NCI-H2081 (cell line): ENCODE measurements at places on chromosomes 16 and 17.

DNA sequence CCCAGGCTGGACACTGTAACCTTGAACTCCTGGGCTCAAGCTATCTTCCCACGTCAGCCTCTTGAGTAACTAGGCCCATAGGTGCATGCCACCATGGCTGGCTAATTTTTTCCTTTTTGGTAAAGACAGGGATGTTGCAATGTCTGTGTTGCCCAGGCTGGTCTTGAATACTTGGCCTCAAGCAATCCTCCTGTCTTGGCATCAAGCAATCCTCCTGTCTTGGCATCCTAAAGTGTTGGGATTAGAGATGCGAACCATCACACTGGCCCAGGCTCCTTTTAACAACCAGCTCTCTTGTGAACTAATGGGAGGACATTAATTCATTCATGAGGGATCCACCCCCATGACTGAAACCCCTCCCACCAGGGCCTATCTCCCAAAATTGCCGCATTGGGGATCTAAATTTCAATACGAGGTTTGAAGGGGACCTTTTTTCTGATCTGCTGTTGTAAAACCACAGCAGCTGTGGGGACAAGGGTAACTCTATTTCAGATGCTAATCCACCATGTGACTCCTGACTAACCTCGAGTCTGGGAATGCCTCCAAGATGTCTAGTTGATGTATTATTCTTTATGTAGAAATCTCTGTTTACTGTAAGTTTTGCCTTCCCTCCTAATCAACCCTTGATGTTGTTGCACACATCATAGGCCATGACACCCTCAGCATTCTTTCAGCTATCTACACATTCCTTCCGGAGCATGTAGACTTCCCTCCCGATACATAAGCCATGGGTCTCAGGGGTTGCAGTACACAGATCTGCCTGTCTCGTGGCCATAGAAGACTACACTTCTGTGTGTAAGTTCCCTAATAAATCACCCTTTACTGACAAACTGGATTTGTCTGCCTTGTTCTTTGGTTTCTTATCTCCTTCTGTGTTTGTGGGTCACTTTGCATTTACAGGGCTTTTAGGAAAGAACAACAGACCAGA is 37.6 kb downstream of the RNF112 start:
- DNase-seq: no peak

DNA sequence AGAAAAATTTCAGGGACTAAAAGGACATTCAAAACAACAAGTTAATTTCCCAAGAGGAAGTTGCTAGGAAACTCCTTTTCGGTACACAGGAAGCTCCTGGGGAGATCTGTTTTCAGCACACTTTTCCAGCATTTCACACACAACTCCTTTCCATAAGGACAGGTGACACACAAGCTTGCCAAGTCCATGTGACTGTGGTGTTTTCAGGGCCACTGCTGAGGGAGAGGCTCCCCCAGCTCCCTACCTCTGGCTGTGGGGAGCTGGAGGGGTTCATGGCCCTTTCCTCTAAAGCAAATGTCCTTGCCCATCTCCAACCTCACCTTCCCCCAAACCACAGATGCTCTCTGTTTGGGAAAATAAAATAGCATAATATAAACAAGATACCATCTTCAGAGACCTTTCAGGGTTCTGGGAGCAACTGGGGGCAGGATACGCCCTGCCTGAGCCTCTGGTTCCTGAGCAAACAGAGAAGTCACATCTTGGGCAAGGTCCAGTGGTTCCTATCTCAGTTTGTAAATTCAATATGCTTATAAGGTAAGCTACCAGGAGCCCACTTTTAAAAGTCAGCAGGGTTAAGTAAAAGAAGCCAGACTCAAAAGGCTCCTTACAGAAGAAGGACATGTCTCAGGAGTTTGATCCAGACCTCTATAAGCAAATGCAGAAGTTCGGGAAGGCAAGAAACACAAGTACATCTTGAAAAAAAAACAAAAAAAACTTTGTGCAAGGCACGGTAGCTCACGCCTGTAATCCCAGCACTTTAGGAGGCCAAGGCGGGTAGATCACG is 3.0 kb downstream of the PDZD9 start:
- no peak for DNase-seq

- no peak for DNase-seq
Measured at GRCh38 chr17:45306623-45307022, 10.2 kb downstream of the MAP3K14 start.

- no peak for DNase-seq
Measured at GRCh38 chr17:82228842-82229697, at the start of gene SLC16A3. SLC16A3 (plus strand) TSS chr17:82229042; CDS start chr17:82236009, 6,967 bp downstream.

GRCh38 chr17:21285164-21286065 is 904 bp downstream of the MAP2K3 start:
- DNase-seq: no peak

DNA sequence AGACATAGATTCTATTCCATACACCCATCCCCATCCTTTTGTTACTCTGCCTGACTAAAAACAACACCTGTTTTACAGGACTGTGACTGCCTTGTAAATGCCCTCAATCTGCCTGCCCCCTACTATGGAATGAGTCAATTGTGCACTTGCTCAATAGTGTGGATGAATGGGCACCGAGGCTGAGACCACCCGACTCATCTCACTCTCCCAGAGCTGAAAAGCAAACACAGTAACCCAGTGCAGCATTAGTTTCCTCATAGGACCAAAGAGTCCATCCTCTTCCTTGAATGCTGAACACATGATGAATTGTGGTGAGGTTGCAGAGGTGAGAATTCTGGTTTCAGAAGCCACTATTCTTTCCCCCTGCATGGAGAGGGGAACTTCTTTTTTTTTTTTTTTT is 233.7 kb downstream of the ZFHX3 start:
- no peak for DNase-seq

- DNase-seq: peak; percentile 33
Measured at GRCh38 chr17:19762515-19762961, 14.4 kb upstream of the ALDH3A1 start.

DNA sequence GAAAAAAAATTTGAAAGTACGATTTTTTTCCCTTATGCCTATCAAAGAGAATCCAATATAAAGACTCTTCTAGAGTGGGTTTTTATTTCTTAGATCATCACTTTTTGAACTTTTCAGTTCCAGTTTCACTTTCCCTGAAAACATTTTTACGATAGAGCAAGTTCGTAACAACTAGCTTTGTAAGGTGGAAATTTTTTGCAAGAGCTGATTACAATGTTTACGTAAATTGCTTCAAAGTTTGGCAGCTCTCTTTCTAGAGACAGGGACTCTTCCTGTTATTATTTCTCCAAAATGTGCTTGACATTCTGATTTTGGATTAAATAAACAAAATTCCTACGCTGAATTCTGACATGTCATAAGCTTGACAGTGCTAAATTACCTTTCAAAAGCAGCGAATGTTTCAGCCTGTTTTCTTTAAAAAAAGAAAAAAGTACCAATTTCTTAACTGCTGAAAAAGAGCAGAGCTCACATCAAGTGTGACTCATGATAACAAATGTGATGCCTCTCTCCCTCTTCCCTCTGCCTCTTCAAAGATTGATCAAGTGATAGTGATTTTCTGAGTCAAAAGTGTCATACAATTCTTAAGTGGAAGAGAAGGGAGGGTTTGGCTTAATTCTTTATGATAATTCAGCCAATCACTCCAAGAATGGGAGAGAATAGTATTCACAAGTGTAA is 175.2 kb downstream of the KCNJ2 start:
- DNase-seq: no peak

DNA sequence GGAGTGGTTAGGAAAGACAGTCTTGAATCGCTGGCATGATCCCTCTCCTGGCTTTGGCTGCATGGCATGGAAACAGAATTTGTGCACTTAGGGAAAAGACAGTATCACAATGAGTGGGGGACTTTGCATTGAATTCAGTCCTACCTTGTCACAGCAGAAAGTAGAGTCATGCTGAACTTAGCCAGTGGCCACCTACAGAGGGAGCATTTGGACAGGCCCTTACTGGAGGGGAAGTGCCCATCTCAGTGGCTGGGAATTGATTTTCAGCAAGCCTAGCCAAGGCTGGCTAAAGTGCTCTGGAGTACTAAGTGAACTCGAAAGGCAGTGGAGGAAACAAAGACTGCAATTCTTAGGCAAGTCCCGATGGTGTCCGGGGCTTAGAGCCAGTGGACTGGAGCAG is 364.3 kb upstream of the TOM1L1 start:
- DNase-seq: no peak

- DNase-seq: no peak
Measured at GRCh38 chr16:85479972-85480726, 133.0 kb upstream of the GSE1 start.

DNA sequence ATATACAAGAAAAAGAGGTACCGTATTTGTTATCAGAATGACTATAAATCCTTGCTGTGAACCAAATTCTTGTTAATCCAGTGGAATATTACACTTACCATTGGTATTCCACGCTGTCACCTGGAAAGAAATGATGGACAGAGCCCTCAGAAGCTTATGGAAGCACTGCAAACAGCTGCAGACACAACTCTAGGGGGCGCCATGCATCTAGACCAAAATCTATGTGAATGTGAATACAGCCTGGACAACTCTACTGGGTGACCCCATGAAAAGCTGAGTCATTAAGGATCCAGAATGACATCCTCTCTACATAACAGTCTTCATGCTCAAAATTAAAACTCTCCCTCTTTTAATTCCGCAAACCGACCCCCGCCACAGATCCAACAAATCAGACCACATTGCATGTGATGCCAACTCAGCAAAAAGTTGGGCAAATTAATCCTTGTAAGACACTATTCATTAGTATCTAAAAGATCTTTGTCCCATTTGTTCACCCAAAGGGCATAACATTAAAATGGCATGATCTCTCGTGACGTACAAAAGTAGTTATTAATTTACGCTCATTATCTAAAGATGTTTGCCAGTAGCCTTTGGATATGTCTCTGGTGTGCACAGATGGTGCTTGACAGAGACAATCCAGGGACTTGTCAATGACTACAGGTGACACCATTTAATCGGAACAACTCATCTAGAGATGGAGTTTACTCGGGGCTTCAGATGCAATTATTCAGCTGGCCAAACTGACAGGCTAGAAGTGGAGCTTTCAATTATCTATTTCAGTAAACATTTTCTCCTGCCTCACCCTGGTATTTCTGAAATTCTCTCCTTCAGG is 552.7 kb upstream of the PSMD7 start:
- DNase-seq: no peak

DNA sequence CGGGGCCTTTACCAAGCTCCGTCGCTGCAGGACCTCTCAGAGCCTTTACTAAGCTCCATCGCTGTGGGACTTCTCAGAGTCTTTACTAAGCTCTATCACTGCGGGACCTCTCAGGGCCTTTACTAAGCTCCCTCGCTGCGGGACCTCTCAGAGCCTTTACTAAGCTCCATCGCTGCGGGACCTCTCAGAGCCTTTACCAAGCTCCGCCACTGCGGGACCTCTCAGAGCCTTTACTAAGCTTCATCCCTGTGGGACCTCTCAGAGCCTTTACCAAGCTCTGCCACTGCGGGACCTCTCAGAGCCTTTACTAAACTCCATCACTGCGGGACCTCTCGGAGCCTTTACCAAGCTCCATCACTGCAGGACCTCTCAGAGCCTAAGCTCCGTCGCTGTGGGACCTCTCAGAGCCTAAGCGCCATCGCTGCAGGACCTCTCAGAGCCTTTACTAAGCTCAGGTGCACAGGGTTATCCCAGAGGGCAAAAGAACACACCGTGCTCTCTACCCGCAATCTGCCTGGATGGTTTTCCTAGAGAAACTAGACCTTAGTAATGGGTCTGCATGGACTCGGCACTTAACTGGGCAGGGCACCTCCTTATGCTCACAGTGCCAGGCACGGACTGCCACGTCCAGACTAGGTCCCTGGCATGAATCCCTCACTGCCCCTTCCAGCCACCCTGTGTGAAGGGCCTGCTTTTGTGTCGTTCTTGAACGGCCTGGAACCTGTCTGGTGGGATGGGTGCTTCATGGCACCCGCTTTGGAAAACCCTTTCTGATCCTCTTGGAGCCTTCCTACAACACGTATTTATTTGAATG is 69.2 kb upstream of the DOC2B start:
- DNase-seq: no peak

- DNase-seq: peak; percentile 93
Measured at GRCh38 chr16:67926181-67926750, 5.4 kb downstream of the CTRL start.

GRCh38 chr16:89600427-89600826 is 13.0 kb upstream of the DPEP1 start:
- DNase-seq: no peak

GRCh38 chr17:76304226-76305134 is 3.6 kb downstream of the QRICH2 start:
- no peak for DNase-seq

DNA sequence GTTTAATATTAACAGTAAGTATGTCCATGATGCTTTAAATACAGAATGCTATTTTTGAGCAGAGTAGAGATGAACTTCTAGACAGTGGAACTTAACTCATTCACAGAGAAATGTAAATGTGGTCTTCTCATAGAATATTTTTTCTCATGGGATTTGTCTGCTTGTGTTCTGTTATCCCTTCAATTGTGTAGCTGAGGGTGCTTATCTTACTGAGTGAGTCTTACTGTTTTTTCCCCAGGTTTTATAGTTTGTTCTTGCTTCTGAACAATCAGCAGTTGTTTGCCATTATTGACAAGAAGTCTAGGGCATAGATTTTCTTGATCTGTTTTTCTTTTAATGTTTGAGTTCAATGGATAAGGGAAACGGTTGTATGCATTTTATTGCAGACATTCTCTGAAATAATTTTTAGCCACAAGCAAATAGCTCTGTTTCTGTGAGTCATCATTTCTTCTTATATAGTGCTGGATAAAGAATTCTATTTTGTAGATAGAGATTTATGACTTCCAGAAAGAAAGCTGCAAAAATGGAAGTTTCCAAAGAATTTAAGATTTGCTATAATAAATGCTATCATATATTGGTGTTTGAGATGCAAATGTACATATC is 60.5 kb downstream of the NF1 start:
- no peak for DNase-seq

GRCh38 chr16:4918781-4919251 is 18.1 kb downstream of the PPL start:
- no peak for DNase-seq

DNA sequence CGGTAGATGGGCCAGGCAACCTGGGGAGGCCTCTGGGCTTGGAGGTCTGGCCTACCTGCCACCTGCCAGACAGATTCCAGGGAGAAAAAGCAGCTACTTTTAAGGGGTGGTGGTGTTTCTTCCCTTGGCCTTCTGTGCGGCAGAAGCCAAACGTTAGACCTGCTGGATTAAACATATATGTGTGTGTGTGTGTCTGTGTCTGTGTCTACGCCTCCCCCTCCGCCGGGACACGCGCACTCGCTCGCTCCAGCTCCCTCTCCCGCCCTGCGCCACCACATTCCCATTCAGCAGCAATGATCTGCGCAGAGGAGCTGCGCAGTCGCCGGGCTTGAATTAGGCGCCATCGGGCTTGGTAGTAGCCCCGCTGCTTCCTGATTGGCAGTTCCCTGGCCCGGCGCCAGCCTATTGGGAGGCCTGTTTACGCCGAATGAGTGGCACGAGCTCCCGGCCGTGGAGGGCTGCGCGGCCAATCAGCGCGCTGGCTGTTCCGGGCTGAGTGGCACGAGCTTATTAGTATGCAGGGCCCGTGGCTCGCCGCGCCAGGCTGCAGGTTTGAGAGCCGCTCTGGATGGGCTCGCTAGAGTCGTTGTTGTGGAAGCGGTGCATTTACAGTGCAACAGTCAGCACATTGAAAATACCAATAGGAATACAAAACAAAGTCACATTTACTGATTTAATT is at the start of gene BAHCC1:
Gene BAHCC1, plus strand, starts transcription at position 537 of the 679 bp plus-strand sequence. CDS start 4,283 bp downstream, outside the sequence.
- DNase-seq: peak; percentile 99

- DNase-seq: no peak
Measured at GRCh38 chr17:65633146-65633881, 71.9 kb upstream of the AXIN2 start.
